CD4-positive, alpha-beta T cell (primary cell): ENCODE measurements at places on chromosomes 16 and 17.
A peak's percentile ranks its signal among the peaks of the same experiment; 100 is the strongest.

GRCh38 chr16:25100511-25100910 is 11.0 kb upstream of the LCMT1 start:
- H3K36me3 ChIP-seq: no peaks in the 10 kb centered on the region
- no peaks in the 10 kb centered on the region for H3K4me1 ChIP-seq
- H3K4me3 ChIP-seq: no peak overlapping the region

DNA sequence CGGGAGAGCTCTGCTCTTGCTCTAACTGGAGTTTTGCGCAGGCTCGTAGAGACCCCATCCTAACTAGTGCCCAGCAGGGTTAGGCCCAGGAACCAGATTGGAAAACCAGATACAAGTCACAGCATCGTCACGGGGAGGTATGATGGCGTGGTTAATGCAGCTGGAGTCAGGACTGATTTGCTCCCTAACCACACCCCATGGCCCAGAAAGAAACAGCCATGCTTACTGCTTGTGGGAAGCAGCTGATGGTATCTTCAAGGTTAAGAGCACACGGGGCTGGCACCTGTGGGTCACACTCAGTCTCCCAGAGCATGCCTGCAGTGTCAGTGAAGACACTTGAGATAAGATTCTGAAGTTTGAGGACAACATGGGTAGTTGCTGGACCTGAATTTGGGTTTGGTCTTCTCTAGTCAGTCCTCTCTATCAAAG is 60.2 kb downstream of the WIPI1 start:
- no peak overlapping the region for H3K27ac ChIP-seq
- no peaks in the 10 kb centered on the region for H3K27me3 ChIP-seq
- no peak overlapping the region for H3K4me3 ChIP-seq
- peaks cover 3% of the 10 kb centered on the region for H3K36me3 ChIP-seq
- peaks cover 37% of the 10 kb centered on the region for H3K4me1 ChIP-seq

- no peak overlapping the region for H3K4me3 ChIP-seq
- no peaks in the 10 kb centered on the region for H3K4me1 ChIP-seq
- H3K36me3 ChIP-seq: no peaks in the 10 kb centered on the region
- H3K27ac ChIP-seq: no peak overlapping the region
- no peak for DNase-seq
Measured at GRCh38 chr17:72126575-72127486, 6.0 kb downstream of the SOX9 start.

DNA sequence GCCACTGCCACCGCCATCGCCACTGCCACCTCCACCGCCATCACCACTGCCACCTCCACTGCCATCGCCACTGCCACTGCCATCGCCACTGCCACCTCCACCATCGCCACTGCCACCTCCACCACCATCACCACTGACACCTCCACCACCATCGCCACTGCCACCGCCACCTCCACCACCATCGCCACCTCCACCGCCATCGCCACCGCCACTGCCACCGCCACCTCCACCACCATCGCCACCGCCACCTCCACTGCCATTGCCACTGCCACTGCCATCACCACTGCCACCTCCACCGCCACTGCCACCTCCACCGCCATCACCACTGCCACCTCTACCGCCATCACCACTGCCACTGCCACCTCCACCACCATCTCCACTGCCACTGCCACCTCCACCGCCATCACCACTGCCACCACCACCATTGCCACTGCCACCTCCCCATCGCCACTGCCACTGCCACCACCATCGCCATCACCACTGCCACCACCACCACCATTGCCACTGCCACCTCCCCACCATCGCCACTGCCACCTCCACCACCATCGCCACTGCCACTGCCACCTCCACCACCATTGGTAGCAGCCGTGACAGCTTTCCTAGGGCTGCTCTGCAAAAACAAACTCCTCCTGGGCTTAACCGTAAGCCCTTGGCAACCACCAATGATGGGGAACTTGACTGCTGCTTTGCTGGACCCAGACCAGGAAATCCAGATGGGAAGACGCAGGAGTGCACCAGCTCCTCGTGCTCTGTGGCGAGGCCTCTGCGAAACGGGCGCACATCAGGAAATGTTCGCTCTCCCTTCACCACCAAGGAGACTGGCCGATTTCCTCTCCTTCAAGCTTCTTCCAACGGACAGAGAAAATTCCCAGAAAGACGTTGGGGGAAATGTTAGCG is 147.2 kb downstream of the RBFOX3 start:
- H3K4me3 ChIP-seq: no peak overlapping the region
- peaks cover 9% of the 10 kb centered on the region for H3K27me3 ChIP-seq
- no peak overlapping the region for H3K27ac ChIP-seq
- no peak for DNase-seq
- H3K36me3 ChIP-seq: no peaks in the 10 kb centered on the region
- no peaks in the 10 kb centered on the region for H3K4me1 ChIP-seq

DNA sequence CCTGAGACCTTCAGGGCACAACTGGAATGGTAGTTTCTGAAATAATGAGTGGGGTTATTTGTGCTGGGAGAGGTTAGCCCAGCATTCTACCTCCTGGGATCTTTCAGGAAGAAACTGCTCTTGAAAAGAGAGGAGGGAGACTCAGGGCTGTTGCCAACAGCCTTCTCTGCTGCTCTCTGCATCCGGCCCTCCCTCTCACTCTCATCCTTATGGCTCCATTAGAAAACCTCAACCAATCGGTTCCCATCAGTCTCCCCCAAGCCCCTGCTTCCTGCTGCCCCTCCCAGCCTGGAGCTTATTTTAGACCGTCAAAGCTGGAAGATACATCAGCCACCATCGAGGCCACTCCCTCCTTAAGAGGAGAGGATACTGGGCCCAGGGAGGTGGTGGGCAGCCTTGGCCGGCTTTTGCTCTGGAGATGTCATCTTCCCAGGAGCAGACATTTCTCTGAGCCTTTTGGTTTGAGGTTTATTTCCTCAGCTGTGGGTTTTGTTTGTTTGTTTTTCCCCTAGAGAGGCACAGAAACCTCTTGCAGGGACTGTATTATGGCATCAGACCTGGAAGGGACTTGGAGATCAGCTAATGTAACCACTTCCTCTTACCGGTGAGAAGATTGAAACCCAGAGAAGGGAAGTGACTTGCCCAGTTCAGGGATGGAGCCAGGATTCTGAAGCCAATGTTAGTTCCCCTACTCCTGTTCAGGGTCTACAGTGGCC is 2.7 kb downstream of the MPRIP start:
- no peaks in the 10 kb centered on the region for H3K36me3 ChIP-seq
- H3K27me3 ChIP-seq: no peaks in the 10 kb centered on the region
- H3K4me3 ChIP-seq: peak overlapping the region; percentile 84
- no peak for DNase-seq
- H3K4me1 ChIP-seq: peaks cover 54% of the 10 kb centered on the region

DNA sequence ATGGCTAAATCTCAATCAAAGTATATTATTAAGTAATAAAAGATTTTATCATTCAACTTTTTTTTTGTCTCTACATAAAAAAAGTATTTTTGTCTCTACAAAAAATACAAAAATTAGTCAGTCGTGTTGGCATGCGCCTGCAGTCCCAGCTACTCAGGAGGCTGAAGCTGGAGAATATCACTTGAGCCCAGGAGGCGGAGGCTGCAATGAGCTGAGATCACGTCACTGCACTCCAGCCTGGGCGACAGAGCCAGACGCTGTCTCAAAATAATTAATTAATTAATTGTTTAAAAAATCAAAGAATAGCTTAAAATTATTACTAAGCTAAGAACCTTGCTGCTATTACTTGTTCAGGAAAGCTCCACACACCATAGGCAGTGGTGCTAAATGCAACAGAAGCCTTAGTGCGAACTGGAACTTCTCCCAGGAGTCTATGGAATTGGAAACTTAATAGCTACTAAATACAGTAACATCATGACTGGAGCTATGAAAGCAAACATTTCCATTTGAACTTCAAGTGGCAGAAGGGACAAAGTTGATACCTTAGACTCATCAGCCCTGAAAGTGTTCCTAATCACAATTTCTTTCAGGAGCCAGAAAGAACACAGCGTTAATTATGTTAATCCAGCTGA is 22.6 kb downstream of the ADCY9 start:
- H3K4me1 ChIP-seq: no peaks in the 10 kb centered on the region
- no peak overlapping the region for H3K4me3 ChIP-seq
- no peaks in the 10 kb centered on the region for H3K36me3 ChIP-seq
- H3K27me3 ChIP-seq: no peaks in the 10 kb centered on the region
